ENCODE measurements at places on chromosomes 6 and 20.
A peak's percentile ranks its signal among the peaks of the same experiment; 100 is the strongest.

GRCh38 chr20:4805663-4806449, 84.1 kb downstream of the PRND start:
- DNase-seq: no peak

- DNase-seq: no peak
These were observed 102.3 kb downstream of the LYRM2 start for GRCh38 chr6:89536231-89536630.

DNA sequence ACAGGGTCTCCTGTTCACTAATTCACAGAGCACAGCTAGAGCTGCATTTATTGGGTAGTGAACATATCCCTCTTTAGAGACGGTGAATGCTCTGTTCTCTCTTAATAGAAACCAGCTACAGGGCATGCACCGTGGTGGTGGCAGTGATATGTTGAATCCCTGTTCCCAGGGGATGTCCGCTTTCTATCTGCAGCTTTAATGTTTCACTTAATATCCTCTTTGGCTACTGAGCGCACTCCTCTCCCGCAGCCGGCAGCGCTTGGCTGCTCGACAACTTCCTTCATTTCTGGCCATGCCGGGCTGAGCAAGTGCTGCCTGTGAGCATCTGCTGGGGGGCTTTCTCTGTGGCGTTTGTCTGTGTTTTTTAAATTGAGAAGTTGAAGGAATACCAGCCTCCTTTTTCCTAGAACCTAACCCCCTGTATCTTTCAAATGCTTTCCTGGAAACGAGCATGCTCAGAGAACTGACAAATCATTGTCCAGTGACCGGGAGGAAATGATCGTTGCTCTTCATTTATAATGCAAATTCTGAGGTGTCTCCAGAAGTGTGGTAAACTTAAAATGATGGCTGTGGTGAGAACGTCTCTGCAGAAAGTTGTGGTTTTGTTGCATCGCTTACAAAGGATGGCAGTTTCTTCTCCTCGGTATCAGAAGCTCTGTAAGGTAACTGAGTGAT, 297.9 kb downstream of the UTRN start:
- DNase-seq: peak; percentile 39

DNA sequence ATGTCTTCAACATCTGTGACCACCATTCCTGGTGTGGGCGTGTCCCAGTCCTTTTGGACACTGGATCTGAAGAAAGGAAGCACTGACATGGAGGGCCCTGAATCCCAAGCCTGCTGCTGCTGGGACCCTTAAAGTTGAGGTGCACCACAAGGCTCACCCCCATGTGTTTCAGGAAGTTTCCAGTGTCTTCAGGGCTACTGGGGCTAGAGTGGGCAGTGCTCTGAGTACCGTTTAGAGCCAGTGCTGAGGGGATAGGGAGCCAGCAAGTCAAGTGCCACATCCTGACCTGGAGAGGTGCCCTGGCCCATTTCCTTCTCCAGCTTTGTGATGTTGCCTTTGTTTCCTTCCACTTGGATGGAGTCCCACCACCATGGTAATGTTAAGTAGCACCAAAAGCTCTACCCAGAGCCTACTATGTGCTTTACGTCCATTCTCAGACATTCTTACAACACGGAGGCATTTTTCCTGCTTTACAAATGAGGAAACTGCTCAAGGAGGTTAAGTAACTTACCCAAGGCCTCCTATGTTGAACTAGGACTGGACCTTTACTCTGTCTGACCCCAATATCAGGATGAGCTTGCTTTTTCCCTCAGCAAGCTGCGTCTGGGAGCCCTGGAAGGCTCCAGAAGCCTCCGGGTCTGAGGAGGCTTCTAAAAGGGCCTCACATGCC, 552 bp upstream of the DEF6 start:
- no peak for DNase-seq

- no peak for DNase-seq
These were observed 144.8 kb upstream of the LAMA2 start for GRCh38 chr6:128738112-128738511.

- no peak for DNase-seq
These were observed 64.8 kb downstream of the GRIK2 start for GRCh38 chr6:101458336-101458735.

DNA sequence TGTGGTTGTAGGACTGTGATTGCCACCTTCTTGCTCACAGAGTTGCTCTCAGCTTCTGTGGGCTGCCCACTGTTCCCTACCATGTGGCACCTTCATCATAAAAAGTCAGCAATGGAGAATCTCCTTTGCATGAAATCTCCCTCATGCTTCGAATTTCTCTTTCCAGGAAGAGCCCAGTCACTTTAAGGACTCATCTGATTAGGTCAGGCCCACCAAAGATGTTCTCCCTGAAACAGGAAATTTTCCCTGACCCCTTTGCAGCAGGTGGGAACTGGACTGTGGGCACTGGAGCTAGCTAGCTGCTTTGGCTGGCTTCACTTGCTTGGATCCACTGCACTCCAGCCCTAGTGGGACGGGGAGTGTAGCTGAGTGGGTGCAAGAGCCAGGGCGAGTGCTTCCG, 47.7 kb upstream of the FAM184A start:
- DNase-seq: no peak

- no peak for DNase-seq
These were observed 50.0 kb downstream of the SGK1 start for GRCh38 chr6:134267917-134268361.

- DNase-seq: no peak
These were observed 7.7 kb downstream of the MANBAL start for GRCh38 chr20:37297066-37297736.

DNA sequence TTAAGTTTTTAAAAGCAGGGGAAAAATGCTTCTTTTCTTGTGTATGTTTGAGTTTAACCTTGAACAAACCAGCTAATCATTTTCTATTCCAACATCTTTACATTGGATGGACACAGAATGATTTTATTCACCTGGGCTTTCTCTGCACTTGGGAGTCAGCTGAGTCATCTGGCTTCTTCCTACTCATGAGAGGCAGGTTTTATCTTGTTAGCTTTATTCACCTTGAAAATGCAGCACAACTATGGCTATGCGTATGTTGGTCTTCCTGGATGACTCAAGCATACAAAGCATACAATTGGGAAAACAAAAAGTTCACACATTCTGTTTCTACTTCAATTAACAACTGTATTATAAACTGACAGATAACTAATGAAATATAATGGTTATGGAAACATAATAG, 737.7 kb downstream of the FRK start:
- DNase-seq: no peak

- DNase-seq: no peak
These were observed 855.5 kb upstream of the MAP3K7 start for GRCh38 chr6:91442342-91442741.

DNA sequence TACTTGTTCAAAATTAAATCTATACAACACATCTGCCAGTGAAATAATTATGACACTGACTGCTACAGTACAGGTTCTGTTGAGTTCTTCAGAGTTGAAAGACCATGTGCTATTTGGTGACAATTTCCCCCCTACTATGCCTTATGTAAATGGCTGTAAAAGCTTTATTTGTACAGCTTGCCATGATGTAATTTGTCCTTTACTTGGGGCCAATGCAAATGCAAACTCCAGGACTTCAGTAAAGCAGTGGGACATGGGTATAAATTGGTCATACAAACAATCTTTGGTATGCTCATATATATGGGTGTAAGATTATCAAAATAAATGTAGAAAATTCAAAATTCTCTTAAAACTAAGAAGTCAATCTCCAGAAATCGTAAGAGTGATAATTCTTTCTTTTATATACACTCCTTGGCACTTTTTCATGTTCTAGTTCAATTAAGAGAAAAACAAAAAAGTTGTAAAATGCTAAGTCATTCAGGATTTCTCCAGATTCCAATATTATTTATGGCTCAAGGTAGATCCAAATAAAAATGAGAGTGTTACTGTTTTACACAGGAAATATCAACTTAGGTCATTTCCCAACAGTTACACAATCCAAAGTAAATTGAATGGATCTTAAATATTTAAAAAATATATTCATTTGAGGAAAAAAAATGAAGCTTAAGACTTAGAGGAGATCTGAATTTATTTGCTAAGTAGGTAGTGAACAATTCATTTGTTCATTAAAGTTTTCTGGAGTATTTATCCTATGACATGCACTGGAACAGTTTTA, 1310.5 kb upstream of the CITED2 start:
- DNase-seq: no peak

- DNase-seq: no peak
These were observed 43.9 kb downstream of the RAMACL start for GRCh38 chr6:166542580-166542912.

DNA sequence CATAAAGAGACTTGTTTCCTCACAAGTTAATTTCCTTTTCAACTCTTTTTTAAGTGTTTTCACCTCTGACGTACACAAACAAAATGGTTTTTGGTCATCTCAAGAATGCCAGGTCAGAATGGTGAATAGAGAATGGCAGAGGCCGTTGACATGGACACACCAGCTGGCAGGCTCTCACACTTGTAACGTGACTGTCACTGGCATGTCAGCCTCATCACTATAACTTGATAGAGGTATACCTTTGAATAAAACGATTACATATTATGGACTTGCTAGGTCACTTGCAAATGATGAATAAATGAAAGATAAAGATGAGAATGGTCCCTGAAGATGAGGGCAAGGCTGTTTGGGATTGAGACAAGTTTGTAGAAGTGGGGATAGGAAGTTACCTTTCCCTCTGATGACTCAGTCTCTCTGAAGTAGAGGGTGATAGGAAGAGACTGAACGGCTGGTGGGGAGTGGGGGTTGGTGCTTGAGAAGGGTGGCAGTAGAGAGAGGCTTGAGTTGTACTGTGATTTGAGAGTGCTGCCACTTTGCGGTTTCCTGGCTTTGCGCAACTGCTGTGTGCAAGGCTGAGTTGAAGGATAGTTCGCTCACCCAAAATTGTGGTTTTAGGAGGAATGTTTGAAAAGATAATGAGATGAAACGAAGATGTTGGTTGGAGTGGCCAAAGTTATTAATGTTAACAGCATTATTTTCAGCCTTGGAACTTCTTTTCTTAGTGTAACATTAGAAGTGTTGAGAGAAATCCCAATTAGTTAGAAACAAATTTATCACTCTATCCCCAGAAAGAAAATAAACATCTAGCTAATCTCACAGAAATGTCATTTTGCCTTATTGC, 30.3 kb downstream of the TBPL1 start:
- peak; percentile 33 for DNase-seq

DNA sequence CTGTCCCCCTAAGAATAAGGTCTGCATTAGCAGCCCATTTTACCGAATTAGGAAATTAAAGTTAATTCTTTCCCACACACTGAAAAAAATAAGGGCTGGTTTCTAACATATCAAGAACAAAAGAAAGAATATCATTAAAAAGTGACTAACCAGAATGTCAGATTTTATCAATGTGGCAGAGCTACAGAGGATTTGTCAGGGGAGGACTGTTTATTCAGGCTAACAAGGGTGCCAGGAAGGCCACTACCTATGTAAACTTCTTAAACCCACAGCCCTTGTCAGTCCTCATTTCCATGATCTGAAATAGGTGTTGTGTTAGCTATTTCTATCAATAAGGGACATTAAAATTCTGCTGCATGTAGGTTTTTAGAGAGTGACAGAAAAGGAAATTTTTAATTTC, 76.4 kb downstream of the BACH2 start:
- DNase-seq: no peak

DNA sequence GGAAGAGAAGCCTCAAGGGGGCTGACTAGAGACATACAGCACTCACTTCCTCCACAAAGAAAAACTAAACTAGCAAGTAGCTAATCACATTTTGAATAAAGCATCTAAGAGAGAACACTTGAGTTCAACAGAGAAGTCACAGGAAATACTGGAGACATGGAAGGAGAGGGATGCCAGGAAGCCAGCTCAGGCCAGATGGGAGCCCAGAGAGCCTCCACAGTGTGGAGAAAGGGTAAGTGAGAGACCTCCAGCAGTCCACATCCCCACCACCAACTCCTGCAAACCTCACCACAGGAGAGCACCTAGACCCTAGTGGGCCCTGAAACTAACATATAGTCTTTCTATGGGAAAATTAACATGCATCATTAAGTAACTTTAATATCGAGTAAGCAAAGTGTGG, 79.2 kb downstream of the EPM2A start:
- DNase-seq: no peak

GRCh38 chr20:17698384-17698783, 1.4 kb upstream of the BANF2 start:
- DNase-seq: no peak

- DNase-seq: no peak
These were observed 15.7 kb downstream of the VTA1 start for GRCh38 chr6:142162780-142163179.

GRCh38 chr20:53611449-53611894, 17.8 kb upstream of the ZNF217 start:
- DNase-seq: peak; percentile 87

- DNase-seq: no peak
These were observed 74.1 kb upstream of the HDDC2 start for GRCh38 chr6:125375821-125376220.

DNA sequence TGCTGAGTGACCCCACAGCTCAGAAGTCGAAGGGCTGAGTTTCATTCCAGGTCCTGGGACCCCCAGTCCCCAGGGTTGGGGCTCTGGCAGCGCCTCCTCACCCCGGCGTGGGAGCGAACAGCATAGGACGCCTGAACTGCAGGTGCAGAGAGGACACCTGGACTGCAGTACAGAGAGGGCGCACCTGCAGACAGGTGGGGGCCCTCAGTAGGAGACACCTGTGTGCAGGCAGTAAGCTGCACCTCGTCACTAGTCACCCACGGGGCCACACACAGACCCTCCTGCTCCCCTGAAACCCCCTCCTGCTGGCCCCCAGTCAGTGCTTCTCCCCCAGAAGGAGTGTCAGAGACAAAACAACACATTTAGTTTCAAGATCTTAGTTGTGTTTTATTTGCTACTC, 8.6 kb upstream of the NKAIN4 start:
- no peak for DNase-seq

GRCh38 chr20:63179687-63180568, 36.0 kb downstream of the YTHDF1 start:
- DNase-seq: no peak

DNA sequence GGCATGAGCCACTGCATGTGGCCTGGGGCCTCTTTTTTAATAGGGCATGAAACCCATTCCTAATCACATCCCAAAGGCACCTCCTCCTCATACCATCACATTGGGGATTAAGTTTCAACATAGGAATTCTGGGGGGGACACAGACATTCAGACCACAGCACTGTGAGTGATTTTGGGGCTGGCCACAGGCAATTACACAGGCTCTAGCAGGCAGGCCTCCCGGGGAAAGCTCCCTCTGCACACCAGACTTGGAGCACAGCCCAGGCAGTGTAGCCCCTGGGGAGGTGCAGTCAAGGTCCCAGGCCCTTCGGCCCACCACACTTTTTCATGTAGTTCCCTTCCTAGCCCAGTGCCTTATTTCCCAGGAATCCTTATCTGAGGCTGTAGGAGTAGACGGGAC, 5.5 kb downstream of the SFT2D1 start:
- no peak for DNase-seq

GRCh38 chr20:41300383-41300782, 17.1 kb downstream of the ZHX3 start:
- no peak for DNase-seq

- no peak for DNase-seq
These were observed 311.9 kb upstream of the EPHA7 start for GRCh38 chr6:93731306-93731705.

- DNase-seq: no peak
These were observed 39.0 kb upstream of the BEND3 start for GRCh38 chr6:107154131-107154800.

GRCh38 chr20:17893445-17893844, 75.1 kb downstream of the SNX5 start:
- peak; percentile 34 for DNase-seq
